Iris pigment epithelial cell (primary cell): ENCODE measurements at places on chromosomes 12 and 14.
A peak's percentile ranks its signal among the peaks of the same experiment; 100 is the strongest.

GRCh38 chr14:86168371-86168770, 638.4 kb downstream of the FLRT2 start:
- DNase-seq: no peak

- DNase-seq: no peak
Measured at GRCh38 chr14:73287071-73287470, 49.8 kb downstream of the PAPLN start.

DNA sequence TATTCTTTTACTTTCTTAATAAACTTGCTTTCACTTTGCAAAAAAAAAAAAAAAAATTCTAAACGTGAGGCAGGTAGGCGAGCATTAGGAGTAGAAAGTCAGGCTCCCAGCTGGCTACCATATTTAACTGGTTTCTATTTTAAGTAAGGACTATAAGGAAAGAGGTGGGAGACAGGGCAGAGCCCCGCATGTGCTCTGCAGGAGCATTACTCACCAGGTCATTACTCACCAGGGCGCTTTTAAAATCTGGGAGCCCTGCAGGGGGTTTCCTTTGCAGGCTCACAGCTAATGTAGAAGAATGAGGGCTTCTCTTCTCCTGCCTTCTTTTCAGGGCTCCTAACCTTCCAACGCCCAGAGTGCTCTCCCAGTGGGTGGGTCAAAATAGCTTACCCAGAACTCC, 14.0 kb upstream of the DPF3 start:
- peak; percentile 72 for DNase-seq

- DNase-seq: no peak
Measured at GRCh38 chr14:80522411-80522810, 311.1 kb upstream of the DIO2 start.

- peak; percentile 8 for DNase-seq
Measured at GRCh38 chr12:100077367-100077766, 65.3 kb downstream of the BLTP3B start.

GRCh38 chr12:94111302-94111701, 37.1 kb upstream of the PLXNC1 start:
- DNase-seq: no peak

DNA sequence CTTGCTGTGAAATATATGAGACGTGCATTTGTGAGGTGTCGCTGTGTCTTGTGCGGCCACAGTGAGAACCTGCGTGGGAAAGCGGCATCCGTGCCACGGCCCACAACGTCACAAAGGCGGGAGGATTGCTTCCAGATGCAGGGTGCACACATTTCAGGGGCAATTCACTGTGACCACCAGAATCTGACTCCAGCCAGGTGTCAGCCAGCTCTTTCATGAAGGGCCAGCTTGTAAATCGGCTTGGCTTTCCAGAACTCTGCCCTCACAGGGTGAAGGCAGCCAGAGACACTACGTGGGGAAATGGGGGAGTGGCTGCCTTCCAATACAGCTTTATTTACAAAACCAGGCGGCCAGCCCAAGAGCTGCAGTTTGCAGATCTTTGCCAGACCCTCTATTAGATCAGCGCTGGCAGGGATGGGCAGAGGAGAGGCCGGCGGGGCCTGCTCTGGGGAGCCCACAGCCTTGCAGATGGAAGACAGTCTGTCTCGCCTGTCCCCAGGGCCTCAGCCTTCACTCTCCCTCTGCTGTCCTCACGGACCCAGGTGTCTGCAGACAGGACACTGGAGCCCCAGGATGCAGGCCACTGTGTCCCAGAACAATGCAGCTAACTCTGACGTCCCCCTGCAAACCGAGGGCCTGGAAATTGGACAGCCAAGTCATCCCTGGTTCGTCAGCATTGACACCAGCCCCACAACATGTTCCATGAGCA, 53.5 kb downstream of the ADGRD1 start:
- DNase-seq: no peak

- DNase-seq: no peak
Measured at GRCh38 chr12:107557589-107558100, 128.0 kb upstream of the PWP1 start.

DNA sequence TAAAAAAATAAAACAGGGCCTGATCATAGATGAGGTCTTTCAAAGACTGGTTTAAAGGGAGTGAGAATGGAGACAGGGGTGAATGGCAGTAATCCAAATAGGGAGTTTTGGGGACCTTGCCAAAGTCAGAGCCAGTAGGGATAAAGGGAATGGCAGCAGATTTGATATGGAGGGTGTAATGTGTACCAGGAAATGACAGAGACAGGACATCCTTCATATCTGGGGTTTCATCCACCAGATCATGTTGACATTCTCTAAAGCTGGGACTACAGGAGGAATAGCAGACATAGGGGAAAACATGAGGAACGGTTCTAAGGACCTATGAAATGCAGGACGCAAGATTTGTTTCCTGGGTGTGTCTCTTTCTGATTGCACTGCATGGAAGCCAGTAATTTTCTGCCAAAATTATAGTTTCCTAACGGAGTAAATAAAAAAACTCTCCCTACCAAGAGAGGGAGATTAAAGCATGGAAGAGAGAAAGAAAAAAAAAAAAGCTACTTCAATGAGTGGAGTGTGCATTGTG, 169.9 kb downstream of the PRKD1 start:
- no peak for DNase-seq

DNA sequence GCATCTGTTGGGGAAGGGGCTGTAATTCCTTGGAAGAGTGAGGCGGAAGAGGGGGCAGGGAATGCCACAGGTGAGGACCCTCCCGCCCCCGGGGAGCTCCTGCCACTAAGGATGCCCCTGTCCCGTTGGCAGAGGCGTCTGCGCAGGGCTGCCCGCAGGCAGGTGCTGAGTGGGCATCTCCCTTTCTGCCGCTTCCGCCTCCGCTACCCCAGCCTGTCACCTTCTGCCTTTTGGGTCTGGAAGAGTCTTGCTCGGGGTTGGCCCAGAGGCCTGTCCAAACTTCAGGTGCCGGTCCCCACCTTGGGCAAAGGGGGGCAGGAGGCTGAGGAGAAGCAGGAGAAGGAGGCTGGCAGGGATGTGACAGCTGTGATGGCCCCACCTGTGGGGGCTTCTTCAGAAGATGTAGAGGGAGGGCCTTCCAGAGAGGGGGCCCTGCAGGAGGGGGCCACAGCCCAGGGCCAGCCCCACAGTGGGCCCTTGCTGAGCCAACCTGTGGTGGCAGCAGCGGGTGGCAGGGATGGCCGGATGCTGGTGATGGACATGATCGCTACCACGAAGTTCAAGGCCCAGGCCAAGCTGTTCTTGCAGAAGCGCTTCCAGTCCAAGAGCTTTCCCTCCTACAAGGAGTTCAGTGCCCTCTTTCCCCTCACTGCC, 10.0 kb downstream of the VRTN start:
- no peak for DNase-seq

- DNase-seq: no peak
Measured at GRCh38 chr12:22377731-22378496, 43.4 kb upstream of the ST8SIA1 start.

GRCh38 chr12:3222979-3223378, 145.8 kb downstream of the TSPAN9 start:
- DNase-seq: no peak

DNA sequence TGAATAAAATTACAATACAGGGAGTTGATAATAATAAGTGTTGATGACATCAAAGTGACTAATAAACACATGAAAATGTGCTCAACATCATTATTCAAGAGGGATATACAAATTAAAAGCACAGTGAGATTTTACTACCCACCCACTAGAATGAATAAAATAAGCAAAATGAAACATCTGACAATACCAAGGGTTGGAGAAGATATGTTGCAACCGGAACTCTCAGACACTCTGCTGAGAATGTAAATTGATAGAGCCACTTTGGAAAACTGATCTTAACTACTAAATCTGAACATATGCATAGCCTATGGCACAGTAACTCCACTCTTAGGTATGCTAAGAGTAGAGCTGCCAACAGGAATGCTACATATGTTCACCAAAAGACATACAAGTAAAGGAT, 44.0 kb upstream of the CEP83 start:
- DNase-seq: no peak

- DNase-seq: peak; percentile 74
Measured at GRCh38 chr14:51846631-51847488, 13.6 kb upstream of the GNG2 start.

GRCh38 chr12:15756822-15757221, 32.4 kb downstream of the EPS8 start:
- peak; percentile 53 for DNase-seq

GRCh38 chr14:85409481-85410210, 120.3 kb upstream of the FLRT2 start:
- no peak for DNase-seq

GRCh38 chr12:2561367-2561766, 233.4 kb upstream of the FKBP4 start:
- DNase-seq: no peak

DNA sequence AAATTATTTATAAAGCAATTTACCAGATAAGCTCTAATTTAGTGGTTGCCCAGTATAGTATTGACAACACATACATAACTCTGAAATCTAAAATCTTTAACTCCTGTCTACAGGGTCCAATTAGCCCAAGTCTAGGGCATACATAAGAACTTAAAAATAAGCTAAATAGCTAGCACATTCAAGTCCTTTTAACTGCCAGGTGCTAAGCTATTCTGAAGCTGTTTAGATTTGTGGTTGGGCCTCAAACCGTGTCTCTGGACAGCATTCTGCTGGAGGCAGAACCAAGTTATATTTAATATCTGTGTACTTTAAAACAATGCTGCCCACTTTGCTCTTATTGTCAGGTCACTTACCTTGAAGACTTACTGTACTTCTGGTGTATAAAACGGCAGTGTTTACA, 19.0 kb downstream of the RPS6KA5 start:
- no peak for DNase-seq

DNA sequence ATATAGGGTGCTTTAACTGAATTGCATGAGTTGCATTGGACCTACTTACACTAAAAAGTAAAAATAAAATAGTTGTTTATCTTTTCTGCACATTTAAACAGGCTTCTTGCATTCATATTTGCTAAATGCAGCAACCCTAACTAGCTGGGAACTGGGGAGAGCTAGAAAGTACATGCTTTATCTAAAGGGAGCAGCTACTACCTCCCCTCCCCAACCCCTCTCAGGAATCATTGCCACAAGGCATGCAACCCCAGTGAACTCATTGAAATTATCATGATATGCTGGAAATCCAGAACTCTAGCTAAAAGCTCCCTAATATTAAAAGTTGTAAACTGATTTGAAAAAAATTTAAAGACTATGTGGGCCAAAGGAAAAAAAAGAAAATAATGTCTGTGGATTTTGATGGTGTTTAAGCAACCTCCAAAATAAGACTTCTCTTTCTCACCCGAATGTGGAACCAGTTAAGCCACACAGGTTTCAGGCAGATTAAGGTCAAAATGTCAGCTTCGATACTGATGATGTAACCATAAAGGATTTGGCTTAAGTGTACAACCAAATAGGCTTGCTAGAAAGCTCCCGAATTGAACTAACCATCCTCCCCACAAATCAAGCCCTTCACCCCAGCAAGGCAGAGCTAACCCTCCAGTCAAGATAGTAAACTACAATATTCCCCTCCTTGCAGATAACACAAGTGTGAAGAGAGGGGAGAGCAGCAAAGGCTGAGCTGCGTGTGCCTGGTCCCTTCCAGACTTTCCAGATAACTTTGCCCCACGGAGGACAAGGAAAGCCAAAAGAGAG, 13.8 kb upstream of the POC1B start:
- DNase-seq: no peak

- peak; percentile 87 for DNase-seq
Measured at GRCh38 chr12:107748472-107748871, 12.5 kb downstream of the PRDM4 start.

DNA sequence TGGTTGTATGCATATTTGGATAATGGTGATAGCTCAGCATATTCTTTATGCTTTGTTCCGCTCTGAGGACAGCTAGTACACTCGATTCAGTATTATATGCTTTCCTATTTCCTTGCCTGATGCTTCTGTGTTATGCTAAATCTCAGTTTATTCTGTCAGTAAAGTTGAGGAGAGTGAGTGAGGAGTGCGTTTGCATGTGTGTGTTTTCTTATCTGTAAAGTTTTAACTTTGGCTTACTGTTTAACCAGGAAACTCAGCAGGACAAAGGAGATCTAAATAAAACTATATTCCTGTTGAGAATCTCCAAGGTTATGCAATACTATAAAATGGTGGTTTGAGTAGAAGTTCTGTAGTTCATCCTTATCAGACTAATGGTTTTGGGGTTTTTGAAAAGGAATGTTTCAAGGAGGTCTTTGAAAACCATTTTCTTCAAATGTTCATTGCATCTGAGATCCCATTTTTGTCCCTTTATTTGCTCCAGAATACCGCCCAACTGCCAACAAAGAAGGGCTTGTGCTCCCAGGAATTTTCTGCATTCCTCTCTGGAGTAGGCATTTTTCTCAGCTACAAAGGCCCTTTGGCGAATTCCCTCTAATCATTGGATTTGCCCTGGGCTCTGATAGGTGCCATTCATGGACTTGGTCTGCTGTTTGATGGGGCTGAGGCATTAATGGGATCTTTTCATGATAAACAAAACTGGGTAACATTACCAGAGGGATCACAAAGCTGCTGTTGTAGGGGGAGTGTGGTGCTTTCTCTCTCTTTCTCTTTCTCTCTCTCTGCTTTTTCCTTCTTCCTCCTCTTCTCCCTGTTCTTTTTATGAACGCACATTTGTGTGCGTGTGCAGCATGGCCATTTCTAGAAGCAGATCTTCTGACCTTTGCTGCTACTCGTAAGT, 71.7 kb downstream of the HMGA2 start:
- DNase-seq: no peak

DNA sequence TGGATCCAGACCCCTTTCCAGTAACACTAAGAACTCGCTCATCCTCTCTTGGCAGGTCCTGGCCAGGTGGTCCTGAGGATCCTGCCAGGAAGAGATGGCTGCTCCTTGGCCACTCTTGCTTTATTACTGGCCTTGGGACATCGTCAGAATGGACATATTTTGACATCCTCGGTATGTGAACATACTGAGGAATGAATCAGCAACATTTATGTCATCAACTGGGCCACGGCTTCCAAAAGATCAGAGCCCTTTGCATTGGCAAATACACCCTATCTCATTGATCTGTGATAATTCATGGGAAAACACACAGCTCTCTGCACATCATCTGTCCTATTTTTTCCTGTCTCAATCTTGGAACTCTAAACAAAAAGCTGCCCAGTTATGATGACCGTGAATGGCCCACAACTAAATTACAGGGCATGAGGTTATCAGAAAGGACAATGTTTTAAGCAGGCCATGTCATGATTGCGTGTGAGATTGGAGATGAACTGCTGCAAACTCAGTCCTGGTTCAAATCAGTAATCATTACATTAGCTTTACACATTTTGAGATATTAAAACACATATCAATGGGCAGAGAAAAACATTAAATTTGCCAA, 1325.8 kb downstream of the AACS start:
- DNase-seq: no peak

GRCh38 chr12:6215120-6215807, 15.1 kb downstream of the CD9 start:
- DNase-seq: no peak

GRCh38 chr12:6843118-6843902, 2.6 kb downstream of the GNB3 start:
- no peak for DNase-seq
